Right atrium auricular region (tissue), 2 donors: ENCODE measurements at places on chromosomes 12 and 14. TPM values are rescaled to one million over a fixed set of nuclear protein-coding genes. Genes with fewer than 3 reads are reported as not detected.

DNA sequence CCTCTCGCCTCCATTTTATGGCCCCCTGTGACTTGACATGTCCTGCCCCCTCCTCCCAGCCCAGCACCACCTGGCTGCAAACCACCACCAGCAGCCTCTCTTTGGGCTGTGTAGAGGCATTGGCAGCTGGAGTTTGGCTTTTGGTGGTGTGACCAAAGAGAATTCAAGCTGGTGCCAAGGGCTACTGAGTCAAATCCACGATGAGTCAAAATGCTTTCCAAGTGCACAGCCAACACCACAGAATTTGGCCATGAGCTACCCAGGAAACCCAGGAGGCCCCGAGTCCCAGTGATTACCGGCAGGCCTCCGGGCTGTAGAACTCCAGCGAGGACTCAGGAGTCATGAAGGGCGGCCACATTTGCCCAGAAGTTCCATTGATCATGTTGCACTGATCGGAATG lies 53.8 kb downstream of the SCARB1 start:
- DNase-seq = no peak

The HOTAIR gene
- total RNA-seq = not detected

DNA sequence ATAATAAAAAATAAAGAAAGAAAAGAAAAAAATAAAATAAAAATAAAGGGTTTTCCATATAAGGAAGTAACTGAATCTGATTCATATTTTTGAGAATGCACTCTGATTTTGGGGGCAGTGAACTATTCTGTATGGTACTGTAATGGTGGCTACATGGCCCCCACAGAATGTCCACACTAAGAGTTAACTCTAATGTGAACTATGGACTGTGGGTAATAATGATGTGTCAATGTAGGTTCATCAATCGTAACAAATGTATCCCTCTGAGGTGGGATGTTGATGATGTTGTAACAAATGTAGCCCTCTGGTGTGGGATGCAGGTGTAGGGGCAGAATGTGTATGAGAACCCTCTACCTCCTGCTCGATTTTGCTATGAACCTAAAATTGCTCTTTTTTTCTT lies 13.8 kb downstream of the KRT8 start:
- no peak for DNase-seq

GRCh38 chr14:24911324-24912109 lies 138.4 kb downstream of the STXBP6 start:
- DNase-seq = no peak

DNA sequence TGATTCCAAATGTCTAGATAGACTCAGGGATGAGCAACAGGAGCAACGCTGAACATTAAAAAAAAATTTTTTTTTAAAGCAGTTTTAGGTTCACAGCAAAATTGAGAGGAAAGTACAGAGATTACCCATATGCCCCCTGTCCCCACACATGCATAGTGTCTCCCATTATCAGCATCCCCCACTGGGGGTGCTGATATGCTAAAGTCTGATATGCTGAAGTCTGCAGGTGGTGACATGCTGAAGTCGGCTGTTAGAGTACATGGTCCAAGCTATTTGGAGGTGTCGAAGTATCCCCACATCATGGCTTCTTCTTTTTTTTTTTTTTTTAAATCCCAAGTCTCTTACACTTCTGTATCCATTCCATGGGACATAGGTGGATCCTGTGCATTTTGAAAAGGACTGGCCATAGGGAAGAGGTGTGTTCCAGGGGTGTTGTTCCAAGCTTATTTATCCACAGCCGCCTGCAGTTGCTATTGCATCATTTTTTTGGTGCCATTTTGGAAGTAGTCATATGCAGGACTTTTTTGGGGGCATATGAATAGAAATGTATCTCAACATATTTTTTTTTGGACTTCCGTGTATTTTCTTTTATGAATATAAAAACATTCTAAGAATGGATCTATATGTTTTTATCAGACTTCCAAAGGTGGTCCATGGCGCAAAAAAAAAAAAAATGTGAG lies 19.0 kb upstream of the MIS18BP1 start:
- DNase-seq = no peak

GRCh38 chr12:57737467-57738460 lies 778 bp downstream of the AGAP2 start:
- DNase-seq = no peak

- no peak for DNase-seq
Observed at GRCh38 chr14:96198430-96199130, 6.1 kb upstream of the BDKRB2 start.

DNA sequence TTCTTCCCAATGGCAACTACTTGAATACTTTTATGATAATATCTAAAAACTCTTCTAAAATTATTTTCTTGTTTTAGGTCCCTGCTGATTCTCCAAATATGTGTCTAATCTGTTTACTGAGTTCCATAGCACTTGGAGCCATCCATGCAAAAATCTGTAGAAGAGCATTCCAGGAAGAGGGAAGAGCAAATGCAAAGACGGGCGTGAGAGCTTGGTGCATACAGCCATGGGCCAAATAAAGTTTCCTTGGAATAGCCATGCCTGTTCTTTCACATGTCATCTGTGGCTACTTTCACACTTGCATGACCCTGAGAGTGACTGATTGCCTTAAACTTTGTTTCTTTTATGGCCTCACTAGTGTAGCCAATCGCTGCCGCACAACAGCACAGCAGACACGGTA lies 13.0 kb upstream of the EGLN3 start:
- DNase-seq = no peak

- no peak for DNase-seq
Observed at GRCh38 chr12:116821291-116821690, 60.0 kb downstream of the HRK start.

The TPH2 gene
- not detected for total RNA-seq
